ENCODE measurements at places on chromosomes 11 and 22. TPM values are rescaled to one million over a fixed set of nuclear protein-coding genes. Genes with fewer than 3 reads are reported as not detected.

DNA sequence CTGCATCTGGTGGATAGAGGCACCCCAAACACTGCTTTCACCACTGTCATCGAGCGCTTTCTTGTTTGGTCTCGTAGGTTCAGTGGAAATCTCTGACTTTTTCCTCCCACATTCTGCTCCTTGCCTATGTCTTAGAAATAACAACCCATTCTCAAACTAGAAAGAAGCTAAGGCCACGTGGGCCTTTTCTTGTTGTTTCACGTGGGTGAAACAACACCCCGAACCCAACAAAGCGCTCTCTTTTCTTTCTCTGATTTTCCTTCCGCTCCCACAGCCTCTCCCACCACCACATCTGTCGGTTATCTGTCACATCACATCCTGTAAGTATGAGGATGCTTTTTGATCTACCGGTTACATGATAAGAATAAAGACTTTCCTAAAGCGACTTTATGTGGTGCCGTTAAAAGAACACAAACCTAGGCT, 77.1 kb downstream of the LINC01488 start:
- DNase-seq: no peak

DNA sequence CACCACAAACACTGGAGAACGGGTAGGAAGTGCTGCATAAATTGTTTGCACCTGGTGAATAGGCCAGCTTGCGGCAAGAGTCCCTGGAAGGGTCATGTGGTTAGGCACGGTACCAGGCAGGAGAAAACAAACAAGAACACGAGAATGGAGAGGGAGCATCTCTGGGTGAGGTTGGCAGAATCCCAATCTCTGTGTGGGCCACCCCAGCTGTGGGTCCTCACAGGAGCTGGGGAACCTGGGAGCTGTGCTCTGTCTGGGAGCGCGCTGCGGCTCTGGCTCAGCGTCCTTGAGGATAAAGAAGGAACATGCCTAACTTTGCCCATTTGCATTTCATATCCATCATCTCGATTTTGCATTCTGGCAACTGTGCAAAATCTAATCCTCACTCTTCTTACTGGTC, 46.1 kb upstream of the JAM3 start:
- DNase-seq: no peak

GTF2H1 gene
- 41.5 TPM for total RNA-seq

SLC37A2 gene
- 1.3 TPM for total RNA-seq

- peak; percentile 75 for DNase-seq
These were observed 49.3 kb downstream of the AHNAK start for GRCh38 chr11:62497132-62497801.

CCDC188 gene
- total RNA-seq: not detected

DBX1 gene
- total RNA-seq: not detected

CDHR5 gene
- total RNA-seq: not detected

DNA sequence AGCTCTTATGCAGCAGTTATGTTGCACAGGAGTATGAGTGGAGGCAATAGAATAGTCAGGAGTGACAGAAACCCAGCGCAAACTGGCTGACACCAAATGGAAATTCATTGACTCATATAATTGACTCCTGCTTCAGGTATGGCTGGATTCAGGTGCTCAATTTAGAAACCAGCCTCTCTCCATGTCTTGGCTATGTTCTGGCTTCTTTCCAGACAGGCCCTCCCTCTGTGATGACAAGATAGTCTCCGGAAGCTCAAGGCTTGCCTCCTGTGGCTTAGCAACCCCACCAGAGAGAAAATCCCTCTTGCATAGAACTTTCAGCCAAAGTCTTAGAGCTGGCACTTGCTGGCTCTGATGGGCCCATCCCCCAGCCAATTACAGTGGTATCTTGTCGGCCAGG, 28.1 kb upstream of the MN1 start:
- no peak for DNase-seq

All from astrocyte (in vitro differentiated cells and primary cell).